ENCODE measurements at places on chromosomes 5 and 9.

DNA sequence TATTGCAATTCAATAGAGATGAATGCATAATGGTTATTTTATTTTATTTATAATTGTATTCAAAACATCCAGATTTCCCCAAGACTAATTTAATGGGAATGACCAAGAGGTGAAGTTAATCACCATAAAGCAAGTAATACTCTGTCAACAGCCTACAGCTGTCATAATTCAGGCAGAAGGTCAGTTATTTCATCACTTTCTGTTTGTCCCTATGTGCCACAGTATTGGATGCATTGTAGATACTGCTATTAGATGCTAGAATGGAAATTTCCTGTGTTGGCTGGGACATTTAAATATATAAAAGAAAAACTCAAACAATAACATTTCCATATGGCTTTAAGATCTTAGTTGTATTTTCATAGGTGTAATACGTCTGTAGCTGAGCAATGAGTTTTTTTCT, 56.7 kb upstream of the MINAR2 start:
- no peak for DNase-seq

DNA sequence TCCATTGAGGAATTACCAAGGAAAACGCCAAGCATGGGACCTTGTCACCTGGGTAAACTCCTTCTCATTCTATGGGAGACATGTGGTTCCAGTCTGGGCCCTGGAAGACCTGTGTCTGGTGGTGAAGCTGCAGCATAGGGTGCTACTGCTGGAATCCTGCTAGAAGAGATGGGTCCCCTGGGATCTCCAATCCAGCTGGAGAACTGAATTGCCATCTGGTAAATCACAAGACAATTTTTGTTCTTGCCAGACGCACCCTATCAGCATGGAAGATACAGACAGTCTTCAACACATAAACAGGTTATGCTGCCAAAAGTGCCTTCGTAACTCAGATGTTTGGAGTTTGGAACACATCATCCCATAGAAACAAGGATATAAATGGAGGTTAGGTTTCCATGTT, 424.0 kb upstream of the BRINP1 start:
- no peak for DNase-seq

DNA sequence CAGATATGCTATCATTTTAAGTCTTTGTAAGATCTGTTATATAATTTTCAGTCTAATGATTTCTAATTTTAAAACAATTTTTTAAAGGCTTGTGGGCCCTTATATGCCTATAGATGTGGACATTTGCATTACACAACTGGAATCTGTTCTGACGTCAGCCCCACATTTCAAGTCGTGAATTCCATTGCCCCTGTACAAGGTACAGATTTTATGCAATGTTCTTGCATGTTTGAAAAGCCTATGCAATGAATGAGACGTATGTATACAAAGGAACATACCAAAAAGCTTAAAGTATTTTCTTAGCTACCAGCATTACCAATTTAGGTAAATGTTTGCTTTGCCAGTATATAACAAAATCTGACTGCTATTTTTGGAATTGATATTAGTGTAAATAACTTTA, 77.2 kb downstream of the ITGA1 start:
- DNase-seq: no peak

- DNase-seq: no peak
These were observed 52.6 kb upstream of the ITGA1 start for GRCh38 chr5:52735139-52735538.

GRCh38 chr5:54746346-54746745, 228.8 kb downstream of the SNX18 start:
- DNase-seq: no peak

- no peak for DNase-seq
These were observed 222.7 kb upstream of the RASEF start for GRCh38 chr9:83285445-83286225.

DNA sequence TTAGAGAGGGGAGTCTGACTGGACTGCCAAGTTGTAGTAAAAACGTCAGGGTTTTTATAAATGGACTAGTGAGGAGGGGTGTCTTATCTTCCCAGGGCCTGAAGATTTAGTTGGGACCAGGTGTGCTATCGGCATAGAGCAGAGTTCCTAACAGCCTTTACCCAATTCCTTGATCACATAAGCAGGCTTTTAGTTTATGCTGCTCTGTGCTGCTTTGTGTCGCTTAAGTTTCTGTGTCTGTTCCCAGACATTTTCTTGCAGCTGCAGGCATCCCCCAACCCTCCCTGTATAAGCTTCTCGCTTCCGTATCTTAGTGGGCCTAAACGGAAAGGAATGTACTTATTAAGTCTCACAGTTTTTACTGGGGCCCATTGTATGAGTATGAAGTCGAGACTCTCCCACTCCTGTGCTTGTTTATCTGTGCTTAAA, 2.6 kb upstream of the SMC5 start:
- no peak for DNase-seq

DNA sequence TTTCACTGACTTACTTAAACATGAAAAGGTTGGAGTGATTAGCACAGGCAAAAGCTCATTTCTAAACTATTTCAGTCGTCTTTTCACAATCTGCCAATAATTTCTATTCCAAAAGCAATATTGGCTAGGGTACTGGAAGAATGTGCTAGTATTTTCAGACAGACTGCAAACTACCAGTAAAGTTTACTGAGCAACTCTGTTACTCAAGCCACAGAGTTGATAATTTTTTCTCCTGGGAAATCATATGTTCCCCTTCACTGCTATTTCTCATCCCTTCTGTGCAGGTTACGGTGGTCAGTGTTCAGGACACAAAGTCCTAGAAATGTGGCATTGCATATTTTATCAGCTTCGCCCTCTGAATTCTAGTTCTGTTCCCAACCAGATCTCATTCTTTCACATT, 343.3 kb upstream of the TNC start:
- no peak for DNase-seq

GRCh38 chr9:128169925-128170324, 9.9 kb downstream of the BBLN start:
- peak; percentile 72 for DNase-seq

DNA sequence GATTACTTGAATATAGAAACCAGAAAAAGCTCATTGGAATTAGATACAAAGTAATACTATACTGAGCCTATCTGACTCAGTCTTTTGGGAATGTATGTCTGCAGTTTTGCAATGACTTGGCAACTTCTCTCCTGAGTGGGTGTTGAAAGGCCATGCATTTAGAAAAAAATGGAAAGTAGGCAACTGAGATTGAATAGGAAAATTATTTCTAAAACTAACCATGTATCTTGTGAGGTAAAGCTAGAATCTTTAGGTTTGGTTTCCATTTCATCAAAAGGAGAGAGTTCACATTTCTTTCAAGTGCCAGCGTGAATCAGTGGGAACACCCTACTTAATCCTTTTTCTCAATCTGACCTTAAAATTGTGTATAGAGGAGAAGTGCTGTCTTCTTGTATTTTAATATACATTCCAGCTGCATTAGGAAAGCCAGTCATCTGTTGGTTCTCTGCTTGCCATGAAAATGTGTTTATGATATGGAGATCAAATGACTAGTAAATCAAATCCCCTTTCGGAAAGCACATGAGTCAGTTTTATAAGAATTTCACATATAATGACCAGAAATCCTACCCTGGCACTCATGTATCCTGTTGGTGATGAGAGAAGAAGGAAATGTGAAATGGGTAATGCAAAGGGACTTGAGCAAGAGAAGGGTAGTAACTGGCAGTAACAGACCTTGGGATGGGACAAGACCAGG, 30.4 kb downstream of the NFX1 start:
- peak; percentile 35 for DNase-seq

DNA sequence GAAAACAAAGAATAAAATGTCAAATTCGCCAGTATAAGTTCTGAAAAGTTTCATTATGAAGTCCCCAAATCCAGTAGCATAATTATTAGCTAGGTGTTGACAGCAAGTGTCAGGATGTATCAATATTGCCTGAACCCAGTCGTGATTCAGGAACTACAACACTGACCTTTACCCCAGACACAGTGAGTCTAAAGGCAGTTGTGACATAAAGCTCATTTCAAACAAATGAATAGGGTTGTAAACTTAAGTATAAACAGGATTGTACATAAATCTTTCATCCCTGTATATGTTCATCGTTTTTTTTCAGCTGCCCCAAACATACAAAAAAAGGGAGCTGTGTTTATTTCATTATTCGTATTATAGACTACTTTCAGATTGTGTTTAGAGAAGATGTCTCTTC, 385.7 kb downstream of the PLK2 start:
- no peak for DNase-seq

GRCh38 chr5:133423618-133424282, 188.6 kb downstream of the FSTL4 start:
- peak; percentile 22 for DNase-seq

GRCh38 chr5:71719063-71719964, at the start of gene CARTPT:
Gene CARTPT, plus strand, starts transcription at chr5:71719275. Its CDS starts 19 bp downstream, at chr5:71719294.
- no peak for DNase-seq

- DNase-seq: no peak
These were observed 456.8 kb downstream of the DMAC1 start for GRCh38 chr9:7342736-7343135.
